IPS-NIHi11 (cell line): ENCODE measurements at places on chromosomes 7 and 10.

DNA sequence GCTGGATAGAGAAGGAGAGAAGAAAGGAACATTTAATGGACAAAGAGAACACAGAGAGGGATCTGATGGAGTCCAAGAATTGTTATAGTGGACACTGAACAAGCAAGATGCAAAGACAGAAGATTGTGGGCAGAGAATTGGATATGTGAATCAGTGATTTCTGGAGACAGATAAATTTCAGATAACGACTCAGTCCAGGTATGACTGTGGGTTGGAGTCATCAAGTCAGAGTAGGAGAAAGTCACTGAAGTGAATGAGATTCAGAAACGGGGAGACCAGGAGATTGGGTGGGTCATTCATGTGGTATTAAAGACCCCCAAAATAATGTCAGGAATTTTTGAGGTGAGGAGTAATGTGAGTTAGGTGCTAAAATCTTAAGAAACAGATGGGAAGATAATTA lies 23.0 kb downstream of the ASB4 start:
- DNase-seq, result no peak

DNA sequence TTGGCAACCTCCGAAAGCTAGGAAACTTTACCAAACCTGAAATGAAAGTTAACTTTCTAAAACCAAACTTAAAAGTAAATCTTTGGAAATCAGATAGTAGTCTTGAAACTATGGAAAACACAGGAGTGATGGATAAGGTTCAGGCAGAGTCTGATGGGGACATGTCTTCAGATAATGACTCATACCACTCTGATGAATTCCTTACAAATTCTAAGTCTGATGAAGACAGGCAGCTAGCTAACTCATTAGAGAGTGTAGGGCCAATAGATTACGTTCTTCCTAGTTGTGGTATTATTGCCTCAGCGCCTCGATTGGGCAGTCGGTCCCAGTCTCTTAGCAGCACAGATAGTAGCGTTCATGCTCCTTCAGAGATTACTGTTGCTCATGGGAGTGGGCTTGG lies 45.9 kb downstream of the MCMBP start:
- DNase-seq, result no peak

DNA sequence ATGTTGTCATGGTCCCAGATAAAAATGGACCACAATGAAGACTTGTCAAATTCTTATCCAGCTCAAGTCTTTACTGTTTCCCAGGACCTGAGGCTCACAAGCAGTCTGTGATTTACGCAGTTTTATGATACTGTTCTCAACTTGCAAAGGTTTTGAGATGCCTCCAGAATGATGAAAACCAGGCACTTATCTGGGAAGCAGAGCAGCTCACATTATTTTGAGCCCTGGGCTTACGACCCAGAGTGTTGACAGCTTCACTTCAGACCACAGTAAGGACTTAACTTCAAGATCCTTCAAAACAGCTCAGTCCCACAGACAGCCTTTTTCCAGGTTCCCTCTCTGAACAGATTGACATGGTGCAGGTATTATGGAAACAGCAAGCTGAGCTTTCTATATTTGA lies 236.1 kb downstream of the RNLS start:
- DNase-seq, result no peak

DNA sequence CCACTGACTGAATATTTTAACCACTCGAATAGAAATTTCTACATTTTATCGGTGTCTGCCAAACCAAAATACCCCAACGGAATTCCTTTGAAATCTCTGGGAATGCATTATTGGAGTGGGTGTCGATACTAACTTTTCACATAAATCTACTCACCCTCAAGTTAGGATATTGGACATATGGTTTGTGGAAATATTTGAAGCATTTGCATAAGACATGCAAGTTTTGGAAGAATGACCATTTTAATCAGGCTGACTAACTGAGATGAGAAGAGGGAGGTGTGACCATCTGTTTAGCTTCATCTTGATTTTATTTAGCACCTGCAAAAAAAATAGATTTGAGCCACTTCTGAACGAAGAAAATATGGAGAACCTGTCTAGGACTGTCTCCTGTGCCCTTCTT lies 61.2 kb downstream of the KLF6 start:
- no peak for DNase-seq

DNA sequence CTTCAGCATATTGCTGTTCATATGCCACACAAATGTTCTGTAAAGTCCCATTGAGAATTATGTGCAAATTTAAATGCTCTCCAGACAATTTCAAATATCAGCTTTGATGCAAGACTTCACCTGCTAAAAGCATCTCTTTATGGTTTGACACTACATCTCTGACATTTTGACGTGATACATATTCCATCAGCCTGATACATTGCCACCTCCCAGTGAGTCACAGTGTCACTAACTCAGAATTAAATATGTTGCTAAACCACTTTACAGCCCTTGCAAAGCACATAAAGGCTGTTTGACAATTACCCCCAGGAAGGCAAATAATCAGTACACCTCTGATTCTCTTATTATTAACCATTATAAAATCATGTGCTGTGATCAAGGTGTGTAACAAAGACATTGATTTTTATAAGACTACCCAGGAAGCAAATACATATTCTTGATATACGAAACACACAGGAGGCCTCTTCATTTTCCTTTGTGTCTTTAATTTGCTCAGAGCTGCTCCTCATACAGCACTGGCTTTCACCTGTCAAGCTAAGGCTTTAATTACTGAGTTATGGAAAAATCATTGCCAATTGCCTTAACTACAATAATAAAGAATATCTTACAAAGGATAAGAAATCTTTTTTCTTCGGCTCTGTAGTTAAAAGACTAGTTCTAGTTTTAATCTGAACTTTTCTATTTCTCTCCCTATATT lies 547.5 kb upstream of the C7orf33 start:
- DNase-seq, result no peak

DNA sequence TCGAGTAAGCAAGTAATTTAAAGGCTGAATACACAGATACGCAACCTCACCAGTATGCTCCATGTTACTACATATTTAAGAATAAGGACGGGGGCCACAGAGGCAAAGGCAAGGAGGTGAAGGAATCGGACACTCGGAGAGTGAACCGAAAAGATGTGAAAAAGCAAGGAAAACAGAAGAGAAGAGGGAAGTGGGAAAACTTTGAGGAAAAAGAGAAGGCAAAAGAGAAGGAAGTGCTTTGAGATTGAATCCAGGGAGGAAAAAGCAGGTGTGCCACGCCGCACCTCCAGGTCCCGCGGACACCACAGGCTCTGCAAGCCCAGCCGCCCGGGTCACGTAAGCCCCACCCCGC lies 367 bp upstream of the AVL9 start:
- no peak for DNase-seq

GRCh38 chr10:35103882-35104281 lies 13.7 kb upstream of the CUL2 start:
- no peak for DNase-seq

DNA sequence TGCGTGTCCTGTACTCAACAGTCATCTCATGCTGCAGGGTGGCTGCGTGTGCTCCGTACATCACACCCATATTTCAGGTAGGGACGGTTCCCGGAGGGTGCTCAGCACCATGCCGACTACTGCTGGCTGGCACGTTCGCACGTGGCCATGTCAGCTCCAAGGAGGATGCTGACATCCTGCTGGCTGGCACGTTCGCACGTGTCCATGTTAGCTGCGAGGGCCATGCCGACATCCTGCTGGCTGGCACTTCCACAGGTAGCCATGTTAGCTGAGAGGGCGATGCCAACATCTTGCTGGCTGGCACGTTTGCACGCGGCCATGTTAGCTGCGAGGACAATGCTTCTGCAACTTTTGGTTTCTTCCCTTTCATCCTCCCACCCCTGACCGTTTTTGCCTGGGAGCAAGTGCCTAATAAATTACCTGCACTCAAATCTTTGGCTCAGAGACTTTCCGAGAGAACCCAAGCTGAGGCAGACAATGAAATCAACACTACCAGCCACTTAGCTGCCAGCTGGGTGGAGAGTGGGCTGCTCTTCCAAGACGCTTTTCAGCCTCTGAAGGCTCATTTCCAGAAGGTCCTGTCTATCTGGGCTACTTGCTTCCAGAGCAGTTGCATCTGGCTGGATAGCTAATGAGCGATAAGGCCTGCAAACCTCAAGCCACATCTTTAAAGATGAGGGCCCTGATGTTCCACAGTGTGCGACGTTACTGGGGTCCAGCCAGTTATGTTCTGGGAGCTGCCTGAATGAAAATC lies 104.6 kb downstream of the WDR37 start:
- no peak for DNase-seq

GRCh38 chr10:53370347-53370746 lies 597.8 kb upstream of the MBL2 start:
- DNase-seq, result no peak

GRCh38 chr10:102220612-102221011 lies 5.5 kb upstream of the ELOVL3 start:
- DNase-seq, result no peak

DNA sequence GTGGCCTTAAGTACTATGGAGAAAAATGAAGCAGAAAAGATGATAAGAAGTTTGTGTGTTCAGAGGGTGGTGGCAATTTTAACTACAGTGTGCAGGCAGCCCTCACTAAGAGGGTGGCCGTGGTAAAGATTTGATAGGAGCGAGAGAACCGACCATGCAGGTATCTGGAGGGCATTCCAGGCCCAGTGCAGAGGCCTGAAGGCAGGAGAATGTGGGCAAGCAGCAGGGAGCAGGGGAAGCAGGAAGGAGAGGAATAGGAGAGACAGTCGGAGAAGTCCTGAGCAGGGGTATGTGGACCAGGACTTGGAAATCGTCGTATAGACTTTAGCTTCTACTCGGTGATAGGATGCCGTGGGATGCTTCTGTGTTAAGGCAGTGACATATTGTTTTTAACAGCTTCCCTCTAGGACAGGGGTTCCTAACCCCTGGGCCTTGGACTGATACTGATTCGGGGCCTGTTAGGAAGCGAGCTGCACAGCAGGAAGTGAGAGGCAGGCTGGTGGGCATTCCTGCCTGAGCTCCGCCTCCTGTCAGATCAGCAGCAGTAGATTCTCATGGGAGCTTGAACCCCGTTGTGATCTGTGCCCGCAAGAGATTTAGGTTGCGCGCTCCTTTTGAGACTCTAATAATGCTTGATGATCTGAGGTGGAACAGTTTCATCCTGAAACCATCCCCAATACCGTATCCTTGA lies 227.2 kb downstream of the CCDC3 start:
- DNase-seq, result no peak

DNA sequence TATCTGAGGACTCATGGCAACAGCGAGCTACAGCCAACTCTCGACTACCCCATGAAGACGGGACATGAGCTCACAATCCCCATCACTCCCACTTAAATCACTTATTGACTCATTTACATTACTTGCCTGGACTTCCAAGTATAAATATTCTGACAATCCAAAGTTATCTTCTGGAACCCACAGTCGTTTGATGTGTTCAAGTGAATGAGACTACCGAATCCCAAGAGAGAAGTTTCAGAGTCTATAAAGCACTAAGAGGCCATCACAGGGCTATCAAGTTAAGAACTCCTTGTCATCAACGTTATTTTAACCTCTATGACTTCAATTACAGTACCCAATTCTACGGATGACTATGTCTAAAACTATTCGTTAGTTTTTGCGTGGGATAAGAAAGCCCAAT lies 11.5 kb upstream of the ANAPC16 start:
- no peak for DNase-seq

GRCh38 chr10:121294630-121295029 lies 303.6 kb downstream of the FGFR2 start:
- DNase-seq, result no peak

DNA sequence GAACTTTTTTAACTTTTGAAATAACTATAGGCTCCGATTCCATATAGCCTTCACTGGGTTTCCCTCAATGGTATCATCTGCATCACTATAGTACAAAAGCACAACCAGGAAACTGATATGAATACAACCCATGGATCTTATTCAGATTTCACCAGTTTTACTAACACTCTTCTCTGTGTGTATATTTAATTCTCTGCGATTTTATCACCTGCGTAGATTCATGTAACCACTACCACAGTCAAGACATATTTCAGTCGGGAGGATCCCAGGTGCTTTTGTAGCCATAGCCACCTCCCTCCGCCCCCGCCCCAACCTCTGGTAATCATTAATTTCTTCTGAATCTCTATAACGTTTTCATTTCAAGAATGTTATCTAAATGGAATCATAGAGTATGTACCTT lies 82.8 kb upstream of the C7orf33 start:
- DNase-seq, result no peak

DNA sequence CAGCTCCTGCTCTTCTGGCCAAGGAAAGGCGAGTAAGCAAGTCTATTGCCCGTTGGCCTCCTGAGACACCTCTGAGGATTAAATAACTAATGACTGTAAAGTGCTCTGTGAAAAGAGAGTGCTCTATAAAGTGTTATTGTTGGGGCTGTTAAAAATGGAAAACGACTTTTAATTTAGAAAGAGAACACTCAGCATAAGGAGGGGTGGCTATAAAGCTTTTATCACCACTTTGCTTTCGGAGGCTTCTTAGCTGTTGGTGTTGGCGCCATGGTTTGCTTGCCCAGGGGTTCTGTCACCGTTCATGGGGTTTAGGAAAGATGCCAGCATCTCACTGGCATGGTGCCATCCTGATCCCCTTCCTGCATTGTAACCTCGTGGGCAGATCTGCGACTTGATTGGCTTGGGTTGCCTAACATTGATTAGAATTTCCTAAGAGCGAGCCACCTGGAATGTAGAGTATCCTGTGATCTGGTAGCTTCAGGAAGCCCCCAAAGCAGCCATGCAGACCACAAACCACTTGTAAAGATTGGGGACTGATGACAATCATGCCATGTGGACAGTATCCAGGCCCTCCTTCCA lies 509.9 kb downstream of the LRMDA start:
- no peak for DNase-seq

- no peak for DNase-seq
These were observed 129.4 kb upstream of the HPS1 start for GRCh38 chr10:98576096-98576495.

DNA sequence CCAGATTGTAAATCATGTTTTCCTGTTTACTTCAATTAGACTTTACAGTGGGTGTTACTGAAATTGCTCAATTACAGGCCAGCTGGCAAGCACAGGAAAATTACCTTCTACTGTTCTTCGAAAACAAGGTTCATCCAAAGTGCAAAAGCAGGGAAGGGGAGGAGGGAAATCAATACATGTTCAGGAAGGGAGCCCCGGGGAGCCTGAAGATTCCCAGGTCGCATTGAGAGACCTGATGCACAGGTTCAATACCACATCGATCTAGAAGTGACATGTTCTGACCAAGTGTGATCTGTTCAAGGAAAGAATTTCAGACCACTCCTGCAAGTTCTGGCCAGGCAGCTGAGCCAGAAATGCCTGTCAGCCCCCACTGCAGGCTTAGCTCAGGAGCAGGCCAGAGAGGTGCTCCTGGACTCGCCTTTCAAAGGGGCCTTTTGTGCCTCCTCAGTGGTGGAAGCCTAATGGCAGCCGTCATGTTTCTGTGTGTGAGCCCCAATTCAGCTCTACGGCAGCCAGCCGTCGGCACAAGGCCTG lies 35.9 kb downstream of the FAM53B start:
- DNase-seq, result no peak

DNA sequence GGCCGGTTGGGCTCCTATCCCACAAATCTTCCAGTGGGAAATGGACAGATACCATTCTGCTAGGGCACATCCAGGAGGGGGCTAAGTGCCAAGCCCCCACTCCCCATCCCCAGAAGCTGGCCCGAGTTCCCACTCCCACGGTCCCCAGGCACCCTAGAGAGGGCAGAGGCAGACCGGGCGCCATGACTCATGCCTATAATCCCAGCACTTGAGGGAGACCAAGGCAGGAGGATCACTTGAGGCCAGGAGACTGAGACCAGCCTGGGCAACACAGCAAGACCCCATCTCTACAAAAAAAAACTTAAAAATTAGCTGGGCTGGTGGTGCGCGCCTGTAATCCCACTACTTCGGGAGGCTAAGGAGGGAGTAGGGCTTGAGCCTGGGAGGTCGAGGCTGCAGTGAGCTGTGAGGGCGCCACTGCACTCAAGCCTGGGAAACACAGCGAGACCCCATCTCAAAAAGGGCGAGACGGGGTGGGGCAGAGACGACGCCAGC lies 870 bp downstream of the GNA12 start:
- no peak for DNase-seq

- DNase-seq, result no peak
These were observed 175.4 kb downstream of the POU6F2 start for GRCh38 chr7:39153113-39153512.
